Large intestine (tissue), 12 donors: ENCODE measurements at places on chromosomes 3 and 15. TPM values are rescaled to one million over a fixed set of nuclear protein-coding genes. Genes with fewer than 3 reads are reported as not detected.

- peaks cover 4% of the 10 kb centered on the region for H3K36me3 ChIP-seq
- no peaks in the 10 kb centered on the region for H3K4me1 ChIP-seq
- H3K27ac ChIP-seq: no peak overlapping the region
- H3K4me3 ChIP-seq: no peak overlapping the region
Observed at GRCh38 chr15:75532413-75533250, 46.5 kb downstream of the PTPN9 start.

- H3K4me1 ChIP-seq: peaks cover 4% of the 10 kb centered on the region
- no peaks in the 10 kb centered on the region for H3K27me3 ChIP-seq
- H3K4me3 ChIP-seq: no peak overlapping the region
Observed at GRCh38 chr15:85048430-85048829, 66.8 kb downstream of the PDE8A start.

DNA sequence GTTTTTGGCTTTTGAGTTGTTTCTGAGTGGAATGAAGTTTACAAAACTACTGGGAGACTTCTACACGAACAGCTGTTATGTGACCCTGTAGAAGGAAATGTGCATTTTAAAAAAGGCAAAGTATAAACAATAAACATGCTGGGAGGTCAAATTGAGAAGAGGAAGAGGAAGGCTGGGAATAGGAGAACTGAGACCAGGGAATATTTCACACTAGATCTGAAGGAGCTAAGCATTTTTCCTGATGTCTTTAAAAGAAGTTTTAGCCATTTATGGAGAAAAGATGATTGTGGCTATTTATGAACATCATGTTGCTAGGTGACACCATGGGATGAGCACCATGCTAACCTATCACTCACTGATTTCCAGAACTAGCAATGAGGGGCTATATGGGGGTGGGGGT, 76.3 kb upstream of the FAM98B start:
- H3K27ac ChIP-seq: peak overlapping the region; percentile 13
- peak; percentile 5 for DNase-seq
- no peaks in the 10 kb centered on the region for H3K36me3 ChIP-seq
- H3K4me1 ChIP-seq: no peaks in the 10 kb centered on the region
- H3K27me3 ChIP-seq: peaks cover 3% of the 10 kb centered on the region
- no peak overlapping the region for H3K4me3 ChIP-seq

GRCh38 chr3:50472958-50473357, 30.5 kb downstream of the CACNA2D2 start:
- DNase-seq: no peak
- H3K4me1 ChIP-seq: no peaks in the 10 kb centered on the region
- no peaks in the 10 kb centered on the region for H3K36me3 ChIP-seq

- H3K27me3 ChIP-seq: no peaks in the 10 kb centered on the region
- no peaks in the 10 kb centered on the region for H3K4me1 ChIP-seq
- no peak overlapping the region for H3K27ac ChIP-seq
- DNase-seq: no peak
Observed at GRCh38 chr3:171283183-171283847, 176.9 kb downstream of the TNIK start.

GRCh38 chr15:42100021-42100800, 5.8 kb upstream of the PLA2G4D start:
- no peak for DNase-seq
- H3K36me3 ChIP-seq: no peaks in the 10 kb centered on the region
- H3K4me3 ChIP-seq: no peak overlapping the region
- no peak overlapping the region for H3K27ac ChIP-seq

DNA sequence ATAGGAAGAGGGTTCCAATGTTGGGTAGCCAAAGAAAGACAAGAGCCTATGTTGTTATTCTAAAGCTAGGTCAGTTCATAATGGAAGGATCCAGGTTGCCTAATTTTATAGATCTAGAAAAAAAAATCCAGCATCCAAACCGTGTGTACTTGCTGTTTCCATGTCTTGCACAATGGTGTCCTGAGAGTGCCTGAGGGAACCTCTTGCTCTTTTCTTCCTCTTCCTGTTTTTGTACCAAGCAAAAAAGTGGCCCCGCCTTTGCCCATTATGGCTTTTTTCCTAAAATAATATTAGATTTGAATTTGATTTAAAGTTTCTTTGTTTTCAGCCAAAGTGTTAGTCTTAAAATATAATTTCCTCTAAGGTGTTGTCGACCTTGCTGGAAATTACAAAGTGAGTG, 224.4 kb downstream of the RYR3 start:
- no peak overlapping the region for H3K4me3 ChIP-seq
- DNase-seq: no peak
- no peaks in the 10 kb centered on the region for H3K27me3 ChIP-seq

GRCh38 chr3:183815951-183816475, 9.4 kb downstream of the MAP6D1 start:
- no peak overlapping the region for H3K27ac ChIP-seq
- H3K36me3 ChIP-seq: peaks cover 20% of the 10 kb centered on the region
- H3K4me3 ChIP-seq: no peak overlapping the region
- no peaks in the 10 kb centered on the region for H3K4me1 ChIP-seq

DNA sequence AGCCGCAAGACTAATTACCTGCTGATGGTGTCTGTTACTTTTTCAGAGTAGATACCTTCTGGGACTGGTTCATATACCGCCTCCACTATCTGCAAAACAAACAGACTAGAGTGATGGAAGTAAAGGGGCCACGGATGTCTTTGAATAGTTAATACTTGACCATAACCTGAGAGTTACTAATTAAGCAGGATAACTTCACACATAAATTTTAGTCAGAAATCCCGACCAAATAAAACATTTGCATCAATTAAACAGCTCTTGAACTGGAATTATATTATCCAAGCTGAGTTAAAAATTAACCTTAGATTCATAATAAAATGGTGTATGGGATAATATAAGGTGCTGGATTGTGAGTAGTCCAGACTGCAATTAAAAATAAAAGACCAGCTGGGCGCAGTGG, 167.7 kb downstream of the NEK10 start:
- H3K27ac ChIP-seq: no peak overlapping the region
- no peaks in the 10 kb centered on the region for H3K36me3 ChIP-seq
- peaks cover 6% of the 10 kb centered on the region for H3K4me1 ChIP-seq
- peak; percentile 79 for DNase-seq
- H3K4me3 ChIP-seq: no peak overlapping the region
- no peaks in the 10 kb centered on the region for H3K27me3 ChIP-seq

- DNase-seq: no peak
- no peak overlapping the region for H3K27ac ChIP-seq
- H3K4me3 ChIP-seq: no peak overlapping the region
- H3K4me1 ChIP-seq: no peaks in the 10 kb centered on the region
- no peaks in the 10 kb centered on the region for H3K27me3 ChIP-seq
- H3K36me3 ChIP-seq: no peaks in the 10 kb centered on the region
Observed at GRCh38 chr3:68802111-68802870, 130.1 kb downstream of the TAFA4 start.

DNA sequence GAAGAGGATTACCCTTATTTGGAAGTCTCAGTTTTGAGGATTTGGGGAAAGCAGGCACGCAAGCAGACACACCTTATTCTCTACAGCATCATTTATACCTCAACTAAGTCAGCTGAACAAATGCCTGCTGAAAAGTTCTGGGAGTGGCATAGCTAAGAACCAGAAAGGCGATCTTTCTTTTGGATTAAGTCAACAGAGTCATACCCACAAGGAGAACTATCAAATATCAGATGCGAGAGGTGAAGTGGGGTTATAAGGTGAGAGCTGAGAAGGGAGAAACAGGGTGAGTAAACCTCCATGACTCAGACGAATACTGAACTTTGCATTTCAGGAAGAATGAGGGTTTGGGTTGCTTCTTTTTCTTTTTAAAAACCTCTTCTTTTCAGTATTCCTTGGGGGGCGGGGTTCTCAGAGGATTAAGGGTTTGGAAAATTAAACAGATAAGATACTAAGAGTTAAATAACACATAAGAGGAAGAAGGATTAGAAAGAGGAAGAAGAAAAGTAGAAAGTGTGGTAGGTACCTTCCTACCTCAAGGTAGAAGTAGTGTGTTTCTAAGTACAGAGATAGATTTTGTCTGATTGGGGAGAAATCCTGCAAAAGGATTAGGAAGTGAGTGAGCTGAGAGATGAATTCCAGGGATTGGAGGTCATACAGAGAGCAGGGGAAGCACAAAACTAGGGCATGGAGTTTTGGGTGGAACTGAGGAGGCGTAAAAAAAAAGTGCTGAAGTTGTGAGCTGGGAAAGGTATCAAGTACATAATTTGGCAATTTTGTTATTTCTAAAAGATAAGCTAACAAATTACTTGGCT, 41.3 kb upstream of the ICE2 start:
- no peak overlapping the region for H3K27ac ChIP-seq
- peaks cover 4% of the 10 kb centered on the region for H3K36me3 ChIP-seq
- H3K4me3 ChIP-seq: no peak overlapping the region

The CYP1A1 gene
- 0.54 TPM for polyA plus RNA-seq

The CFAP161 gene
- polyA plus RNA-seq: 0.25 TPM

The EFHB gene
- 0.46 TPM for polyA plus RNA-seq

The CALML4 gene
- polyA plus RNA-seq: 170 TPM

The CORO2B gene
- polyA plus RNA-seq: 5.4 TPM
